ENCODE measurements at places on chromosomes 5 and 9. TPM values are rescaled to one million over a fixed set of nuclear protein-coding genes. Genes with fewer than 3 reads are reported as not detected.

Gene STC2
- 24.3 TPM for total RNA-seq

Gene SLC1A3
- total RNA-seq, result 1.5 TPM

Gene MAN1B1
- total RNA-seq, result 125 TPM

Gene LMBRD2
- 3.3 TPM for total RNA-seq

Gene PCDHB14
- total RNA-seq, result 0.63 TPM

Gene SPOUT1
- total RNA-seq, result 31.1 TPM

Gene ZNF454
- 2.9 TPM for total RNA-seq

Gene SAPCD2
- total RNA-seq, result 3.5 TPM

Gene FLT4
- 0.38 TPM for total RNA-seq

Gene PAEP
- not detected for total RNA-seq

Gene CXCL14
- total RNA-seq, result 3.3 TPM

Gene PCDHGC4
- 0.81 TPM for total RNA-seq

Gene SLC6A3
- total RNA-seq, result not detected

Gene C9orf50
- 0.16 TPM for total RNA-seq

Gene PTRH1
- 44.1 TPM for total RNA-seq

Gene BARX1
- total RNA-seq, result not detected

Gene ZFP37
- total RNA-seq, result 1.0 TPM

Gene IFNA13
- total RNA-seq, result not detected

Gene PKD2L2
- not detected for total RNA-seq

Gene SPINK13
- total RNA-seq, result not detected

Gene LCNL1
- total RNA-seq, result 2.5 TPM

Gene NR4A3
- total RNA-seq, result 0.13 TPM

Gene SPATA31D4
- total RNA-seq, result not detected

Gene PCDHB8
- 0.25 TPM for total RNA-seq

Gene WDR38
- total RNA-seq, result not detected

Gene SIT1
- total RNA-seq, result not detected

Gene SPINK7
- total RNA-seq, result not detected

Gene PCDHA3
- total RNA-seq, result 0.13 TPM

Gene PCDHGA10
- 10.5 TPM for total RNA-seq

Gene PCDHB13
- 0.16 TPM for total RNA-seq

Gene TAF11L10
- not detected for total RNA-seq

Gene FBXL7
- total RNA-seq, result 9.6 TPM

Gene GPR21
- not detected for total RNA-seq

Gene GADD45G
- 1.1 TPM for total RNA-seq

Gene PIP5KL1
- total RNA-seq, result 2.5 TPM

Gene SLC34A3
- not detected for total RNA-seq

Gene MSX2
- 0.16 TPM for total RNA-seq

Gene AIF1L
- 61.1 TPM for total RNA-seq

Gene FOXD4L5
- total RNA-seq, result not detected

Data from mesangial cell (primary cell).